ENCODE measurements at places on chromosomes 2 and 18. TPM values are rescaled to one million over a fixed set of nuclear protein-coding genes. Genes with fewer than 3 reads are reported as not detected.

DNA sequence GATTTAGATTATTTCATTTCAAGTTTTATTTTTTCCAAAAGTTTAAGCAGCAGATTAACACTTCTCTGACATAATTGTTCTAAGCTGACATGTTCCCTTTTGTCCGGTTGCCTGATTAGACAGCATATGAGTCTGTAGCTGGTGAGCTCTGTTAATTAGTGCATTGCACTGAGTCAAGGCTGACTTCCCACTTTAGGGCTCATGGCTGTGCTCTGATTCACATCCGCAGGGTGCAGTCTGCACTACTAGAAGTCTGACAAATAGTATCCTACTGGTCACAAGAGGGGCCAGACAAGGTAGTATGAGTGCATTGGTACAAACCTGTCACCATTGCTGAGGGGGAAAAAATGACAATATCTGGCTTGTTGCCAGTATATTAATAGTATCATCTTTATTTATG, 443.9 kb upstream of the ZNF804A start:
- DNase-seq: no peak

- DNase-seq: no peak
Measured at GRCh38 chr2:73366060-73366459, 19.6 kb upstream of the ALMS1 start.

- DNase-seq: no peak
Measured at GRCh38 chr2:99637159-99637697, 147.4 kb upstream of the REV1 start.

- no peak for DNase-seq
Measured at GRCh38 chr2:26860211-26860850, 12.4 kb downstream of the DPYSL5 start.

GRCh38 chr2:59791004-59791618, 762.3 kb downstream of the BCL11A start:
- no peak for DNase-seq

- DNase-seq: no peak
Measured at GRCh38 chr18:46481847-46482245, 175.2 kb downstream of the LOXHD1 start.

DNA sequence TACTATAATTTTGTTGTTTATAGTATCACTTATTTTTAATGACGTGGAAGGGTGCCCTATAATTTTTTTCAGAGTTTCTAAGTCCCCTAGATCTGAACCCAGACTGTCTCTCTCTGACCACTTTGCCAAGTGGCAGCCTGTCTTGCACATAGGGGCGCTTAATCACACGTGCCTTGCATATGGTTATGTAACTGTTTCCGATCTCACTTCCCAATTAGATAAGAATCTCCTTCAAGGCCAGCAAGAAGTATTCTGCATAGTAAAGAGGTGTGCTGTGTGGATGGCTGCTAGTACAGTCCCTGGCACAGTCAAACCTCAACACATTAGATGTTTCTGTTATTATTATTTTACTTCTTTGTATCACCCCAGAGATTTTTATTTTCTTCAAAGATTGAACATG, 197.8 kb upstream of the SIX2 start:
- no peak for DNase-seq

- DNase-seq: no peak
Measured at GRCh38 chr18:22165049-22165602, 4.3 kb upstream of the GATA6 start.

- no peak for DNase-seq
Measured at GRCh38 chr18:48967545-48967944, 16.8 kb upstream of the SMAD7 start.

GRCh38 chr2:139773720-139774277, 993.6 kb upstream of the NXPH2 start:
- no peak for DNase-seq

DNA sequence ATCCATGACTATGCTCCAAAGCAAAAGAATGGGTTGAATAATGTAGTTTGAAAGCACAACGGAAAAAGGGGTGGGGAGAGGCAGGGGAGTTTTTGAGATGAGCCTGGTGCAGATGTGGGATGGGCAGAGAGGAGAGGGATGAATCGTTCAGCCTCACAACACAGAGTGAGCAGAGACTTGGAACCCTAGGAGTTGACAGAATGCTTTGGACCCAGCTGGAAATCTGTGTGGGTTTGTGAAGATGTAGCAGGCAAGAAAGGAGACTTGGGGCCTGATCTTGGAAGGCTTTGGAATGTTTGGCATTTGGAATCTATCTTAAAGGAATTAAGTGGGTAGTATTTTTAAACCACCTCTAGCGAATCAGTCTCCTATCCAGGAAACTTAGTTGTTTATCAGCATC, 66.0 kb upstream of the KCTD1 start:
- no peak for DNase-seq

DNA sequence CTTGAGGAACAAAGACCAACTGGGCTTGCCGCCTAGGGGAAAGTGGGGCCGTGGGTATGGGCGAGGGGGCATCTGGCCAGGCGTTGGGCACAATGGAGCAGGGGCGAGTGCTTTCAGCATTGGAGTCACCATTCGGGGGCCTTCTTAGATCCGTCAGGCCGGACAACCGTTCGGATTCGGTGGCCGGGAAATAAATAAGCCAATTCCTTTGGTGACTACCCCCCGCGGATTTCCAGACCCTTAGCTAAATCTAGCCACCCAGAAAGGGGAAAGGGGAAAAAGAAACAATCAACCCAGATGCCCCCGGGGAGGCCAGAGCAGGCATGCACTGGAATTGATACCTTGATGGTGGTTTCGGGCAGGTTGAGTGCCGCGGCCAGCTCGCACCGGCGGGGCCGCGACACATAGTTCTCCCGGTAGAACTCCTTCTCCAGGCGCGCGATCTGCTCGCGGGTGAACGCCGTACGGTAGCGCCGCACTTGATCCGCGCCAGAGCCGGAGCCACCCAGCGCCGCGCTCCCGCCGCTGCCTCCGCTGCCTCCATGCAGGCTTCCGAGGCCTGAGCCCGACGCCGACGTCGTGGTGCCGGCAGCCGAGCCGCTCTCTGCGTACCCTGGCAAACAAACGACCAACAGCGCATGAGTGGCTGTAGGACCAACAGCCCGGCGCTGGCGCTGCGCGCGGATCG, 1.8 kb downstream of the EVX2 start:
- no peak for DNase-seq

DNA sequence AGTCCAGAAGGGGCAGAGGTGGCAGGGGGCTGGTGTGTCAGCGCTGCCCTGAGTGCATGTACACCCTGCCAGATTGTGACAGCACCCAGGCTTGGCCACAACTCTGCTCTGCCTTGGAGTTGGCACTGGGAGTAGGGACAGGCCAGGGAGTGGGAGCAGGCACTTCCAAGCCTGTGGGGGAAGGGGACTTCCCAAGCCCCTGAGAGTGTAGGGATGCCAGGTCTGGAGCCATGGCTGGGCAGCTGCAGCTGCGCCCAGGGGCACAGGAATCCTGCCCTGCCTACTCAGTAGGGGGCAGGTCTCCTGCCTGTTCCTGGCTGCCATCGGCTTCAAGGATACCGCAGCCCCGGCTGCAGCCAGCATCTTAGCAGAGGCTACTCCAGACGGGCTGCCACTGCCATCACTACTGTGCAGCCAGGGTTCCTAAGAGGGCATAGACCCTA, 109.4 kb downstream of the CALCRL start:
- DNase-seq: no peak

DNA sequence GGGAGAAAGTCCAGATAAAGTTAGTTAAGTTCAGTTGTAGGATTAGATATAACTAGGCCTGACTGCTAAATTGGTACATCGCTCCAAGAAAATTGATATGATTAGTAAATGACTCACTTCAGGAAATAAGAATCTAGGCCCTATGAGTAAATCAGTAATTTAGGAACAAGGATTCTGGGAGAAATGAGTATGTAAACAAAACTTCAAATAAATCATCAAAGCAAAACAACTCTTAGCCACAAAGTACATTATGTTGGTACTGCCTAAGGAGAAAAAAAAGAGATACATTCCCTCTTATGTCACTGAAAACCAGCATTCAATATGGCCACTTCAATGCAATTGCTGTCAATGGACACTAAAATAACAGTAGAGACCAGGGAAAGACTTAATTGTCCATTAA, 529.1 kb downstream of the ZNF804A start:
- DNase-seq: no peak

DNA sequence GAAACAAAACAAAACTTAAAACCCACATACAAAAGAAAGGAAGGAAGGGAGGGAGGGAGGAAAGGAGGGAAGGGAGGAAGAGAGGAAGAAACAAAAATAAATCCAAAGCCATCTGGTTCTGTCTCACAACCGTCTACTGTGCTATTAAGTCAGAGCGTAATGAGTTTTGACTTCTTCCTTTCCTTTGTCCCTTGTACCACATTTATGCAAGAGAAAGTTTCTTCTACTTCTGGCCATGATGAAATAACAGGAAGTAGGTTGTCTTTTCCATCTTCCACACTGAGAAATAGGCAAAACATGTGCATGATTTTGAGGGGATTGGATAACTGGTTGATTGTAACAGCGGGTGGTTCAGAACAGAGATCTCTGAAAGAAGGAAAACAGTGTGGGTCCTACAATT, 121.4 kb downstream of the CTAGE1 start:
- DNase-seq: no peak

- no peak for DNase-seq
Measured at GRCh38 chr2:226180281-226180884, 619.2 kb downstream of the IRS1 start.

Gene GPR55
- not detected for polyA plus RNA-seq

Gene LAMA1
- 2.0 TPM for polyA plus RNA-seq

Gene DNAJC5G
- not detected for polyA plus RNA-seq

Gene CPO
- not detected for polyA plus RNA-seq

Gene CCBE1
- polyA plus RNA-seq: 3.5 TPM

Gene IL1A
- 0.10 TPM for polyA plus RNA-seq

Gene GALR1
- 0.04 TPM for polyA plus RNA-seq

Gene NXPH2
- polyA plus RNA-seq: 11.8 TPM

Data from muscle of back (tissue), 13 donors.